ENCODE measurements at places on chromosomes 11 and 22. TPM values are rescaled to one million over a fixed set of nuclear protein-coding genes. Genes with fewer than 3 reads are reported as not detected.

C11orf97 gene
- not detected for total RNA-seq

MUC6 gene
- total RNA-seq: not detected

BEST1 gene
- total RNA-seq: not detected

GUCY1A2 gene
- 0.05 TPM for total RNA-seq

FAM111B gene
- 12.8 TPM for total RNA-seq

MS4A18 gene
- total RNA-seq: not detected

SCN3B gene
- 0.93 TPM for total RNA-seq

ACER3 gene
- 43.5 TPM for total RNA-seq

INSC gene
- 0.20 TPM for total RNA-seq

SYT12 gene
- total RNA-seq: not detected

FAT3 gene
- not detected for total RNA-seq

PHOX2A gene
- total RNA-seq: not detected

OR2AG2 gene
- not detected for total RNA-seq

LBHD1 gene
- 2.2 TPM for total RNA-seq

HOATZ gene
- total RNA-seq: not detected

MAPK8IP2 gene
- 0.07 TPM for total RNA-seq

OR5AK2 gene
- total RNA-seq: not detected

ANO9 gene
- total RNA-seq: 0.89 TPM

Data from mammary microvascular endothelial cell (primary cell).